ENCODE measurements at places on chromosomes 4 and X. TPM values are rescaled to one million over a fixed set of nuclear protein-coding genes. Genes with fewer than 3 reads are reported as not detected.

Gene CSAG2
- not detected for total RNA-seq

Gene DCAF16
- 53.0 TPM for total RNA-seq

- H3K27me3 ChIP-seq, result no peaks in the 10 kb centered on the region
- H3K36me3 ChIP-seq, result no peaks in the 10 kb centered on the region
- DNase-seq, result no peak
- no peak overlapping the region for H3K27ac ChIP-seq
- H3K4me3 ChIP-seq, result no peak overlapping the region
These were observed 70.6 kb upstream of the ANK2 start for GRCh38 chr4:112978691-112979472.

GRCh38 chrX:103464072-103464773 lies 55.1 kb downstream of the RAB40A start:
- no peaks in the 10 kb centered on the region for H3K27me3 ChIP-seq
- no peak for DNase-seq
- H3K4me3 ChIP-seq, result peak overlapping the region; percentile 55
- H3K27ac ChIP-seq, result peak overlapping the region; percentile 67

- H3K36me3 ChIP-seq, result peaks cover 53% of the 10 kb centered on the region
- no peak for DNase-seq
- no peak overlapping the region for H3K4me3 ChIP-seq
- no peaks in the 10 kb centered on the region for H3K27me3 ChIP-seq
- H3K27ac ChIP-seq, result peak overlapping the region; percentile 70
These were observed 39.5 kb downstream of the NOP14 start for GRCh38 chr4:2923668-2924173.

Data from osteocyte (in vitro differentiated cells).